ENCODE measurements at places on chromosomes 6 and 20.

DNA sequence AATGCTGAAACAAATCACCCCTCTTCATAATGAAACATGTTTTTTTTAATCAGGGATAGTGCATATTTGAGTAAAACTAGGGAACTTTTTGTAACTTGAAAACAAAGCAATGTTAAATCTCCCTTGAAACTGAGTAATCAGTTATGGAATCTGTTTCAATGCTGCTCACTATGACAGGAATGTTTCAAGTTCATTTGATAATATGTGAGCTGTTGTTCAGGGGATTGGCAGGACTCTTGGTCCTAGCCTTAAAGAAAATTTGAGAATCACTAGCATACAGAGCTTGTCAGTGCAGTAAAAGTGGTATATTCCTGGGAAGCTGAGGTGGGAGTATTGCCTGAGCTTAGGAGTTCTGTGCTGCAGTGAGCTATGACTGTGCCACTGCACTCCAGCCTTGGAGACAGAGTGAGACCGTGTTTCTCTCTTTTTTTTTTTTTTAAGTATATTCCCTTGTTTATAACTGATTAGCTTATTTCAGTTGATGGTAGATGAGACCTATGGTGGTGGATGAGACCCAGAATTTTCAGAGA lies 21.6 kb upstream of the CALHM6 start:
- no peak for DNase-seq

DNA sequence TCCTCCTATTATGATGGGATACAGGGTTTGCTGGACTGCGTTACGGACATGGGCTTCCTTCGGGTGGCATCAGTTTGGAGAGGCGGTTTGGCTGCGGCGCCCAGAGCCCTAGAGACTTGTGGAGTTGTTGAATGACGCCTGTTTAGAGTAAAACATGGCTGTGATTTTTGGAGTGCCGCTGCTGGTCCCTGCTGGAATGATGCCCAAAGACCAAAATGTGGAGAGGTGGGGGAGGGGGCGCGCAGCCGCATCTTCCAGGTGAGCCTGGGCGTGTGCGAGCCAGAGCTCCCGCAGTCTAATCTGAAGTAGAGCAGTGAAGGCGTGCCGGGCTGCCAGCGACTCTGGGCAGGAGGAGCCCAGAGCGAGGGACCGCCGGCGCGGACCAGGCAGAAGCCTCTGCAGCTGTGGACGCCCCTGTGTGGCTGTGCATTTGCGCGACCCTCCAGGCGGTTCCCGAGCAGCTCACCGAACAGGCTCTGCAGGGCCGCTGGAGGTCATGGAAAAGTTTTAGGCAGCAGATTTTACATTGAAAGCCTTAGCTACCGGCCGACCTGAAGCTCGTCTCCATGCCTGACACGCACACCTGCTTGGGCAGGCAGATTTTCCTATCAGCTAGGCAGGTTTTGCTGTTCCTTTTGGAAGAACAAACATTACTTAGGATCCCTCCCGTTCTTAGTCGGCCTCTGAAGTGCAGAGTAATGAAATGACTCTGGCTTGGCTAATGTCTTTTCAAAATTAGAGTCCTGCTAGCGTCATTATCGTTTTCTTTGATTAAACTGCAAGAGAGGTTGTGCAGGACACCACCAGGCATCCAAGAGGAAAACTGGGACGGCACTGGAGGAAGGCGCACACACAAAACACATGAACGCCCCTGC lies 298.2 kb downstream of the PHACTR1 start:
- DNase-seq = no peak

DNA sequence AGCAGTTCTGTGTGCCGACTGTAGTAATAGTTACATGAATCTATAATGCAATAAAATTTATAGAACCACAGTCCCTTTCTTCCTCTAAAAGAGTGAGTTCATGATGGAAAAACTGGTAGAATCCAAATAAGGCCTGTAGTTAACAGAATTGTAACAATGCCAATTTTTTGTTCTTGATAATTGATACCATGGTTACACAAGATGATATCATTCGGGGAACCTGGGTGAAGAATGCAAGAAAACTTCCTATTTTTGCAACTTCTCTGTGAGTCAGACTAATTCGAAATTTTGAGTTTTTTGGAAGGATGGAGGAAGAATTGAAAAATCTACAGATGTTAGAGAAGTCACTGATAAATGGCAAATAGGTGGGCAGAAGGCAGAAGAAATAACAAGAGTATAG lies 381.8 kb downstream of the CDKAL1 start:
- DNase-seq = no peak

- no peak for DNase-seq
Measured at GRCh38 chr20:7980332-7981046, 39.1 kb downstream of the TMX4 start.

- DNase-seq = no peak
Measured at GRCh38 chr6:105384004-105384403, 18.9 kb downstream of the PREP start.

- DNase-seq = no peak
Measured at GRCh38 chr6:14447240-14447639, 329.7 kb downstream of the CD83 start.

- no peak for DNase-seq
Measured at GRCh38 chr20:56411759-56412472, at the start of gene CASS4. TSS of gene CASS4 (plus strand) at chr20:56412260. CDS start at chr20:56412459, 199 bp downstream.

DNA sequence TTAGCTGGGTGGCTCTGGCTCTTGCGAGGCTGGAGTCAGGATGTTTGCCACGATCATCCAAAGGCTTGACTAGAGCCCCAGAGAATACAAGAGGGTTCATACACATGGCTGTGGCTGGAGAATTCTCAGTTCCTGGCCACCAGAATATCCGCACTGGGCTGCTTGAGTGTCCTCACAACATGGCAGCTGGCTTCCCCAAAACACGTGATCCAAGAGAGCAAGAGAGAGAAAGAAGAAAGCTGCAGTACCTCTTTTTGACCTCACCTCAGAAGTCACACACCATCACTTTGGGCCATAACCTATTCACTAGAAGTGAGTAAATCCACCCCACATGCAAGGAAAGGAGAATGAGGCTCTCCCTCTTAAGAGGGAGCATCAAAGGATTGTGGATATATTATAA lies 21.5 kb upstream of the BPIFB1 start:
- no peak for DNase-seq

DNA sequence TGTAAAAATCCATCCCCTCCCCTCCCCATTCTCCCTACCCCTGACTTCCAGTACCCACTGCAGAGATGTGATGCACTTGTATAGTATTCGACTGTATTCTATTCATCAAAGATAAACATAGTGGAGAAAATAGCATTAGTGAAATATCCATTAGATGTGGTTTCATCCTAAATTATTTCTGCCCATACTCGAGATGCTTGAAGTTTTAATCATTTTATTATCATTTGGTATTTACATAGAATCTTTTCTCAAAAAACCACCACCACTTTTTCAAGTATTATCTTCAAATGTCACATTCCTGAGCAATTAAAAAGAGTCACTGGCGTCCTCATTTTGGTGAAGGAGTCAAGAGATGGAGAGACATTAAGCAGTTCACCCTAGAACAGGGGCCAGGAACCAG lies 181.9 kb downstream of the HAO1 start:
- DNase-seq = no peak
